ENCODE measurements at places on chromosomes 6 and 20.

DNA sequence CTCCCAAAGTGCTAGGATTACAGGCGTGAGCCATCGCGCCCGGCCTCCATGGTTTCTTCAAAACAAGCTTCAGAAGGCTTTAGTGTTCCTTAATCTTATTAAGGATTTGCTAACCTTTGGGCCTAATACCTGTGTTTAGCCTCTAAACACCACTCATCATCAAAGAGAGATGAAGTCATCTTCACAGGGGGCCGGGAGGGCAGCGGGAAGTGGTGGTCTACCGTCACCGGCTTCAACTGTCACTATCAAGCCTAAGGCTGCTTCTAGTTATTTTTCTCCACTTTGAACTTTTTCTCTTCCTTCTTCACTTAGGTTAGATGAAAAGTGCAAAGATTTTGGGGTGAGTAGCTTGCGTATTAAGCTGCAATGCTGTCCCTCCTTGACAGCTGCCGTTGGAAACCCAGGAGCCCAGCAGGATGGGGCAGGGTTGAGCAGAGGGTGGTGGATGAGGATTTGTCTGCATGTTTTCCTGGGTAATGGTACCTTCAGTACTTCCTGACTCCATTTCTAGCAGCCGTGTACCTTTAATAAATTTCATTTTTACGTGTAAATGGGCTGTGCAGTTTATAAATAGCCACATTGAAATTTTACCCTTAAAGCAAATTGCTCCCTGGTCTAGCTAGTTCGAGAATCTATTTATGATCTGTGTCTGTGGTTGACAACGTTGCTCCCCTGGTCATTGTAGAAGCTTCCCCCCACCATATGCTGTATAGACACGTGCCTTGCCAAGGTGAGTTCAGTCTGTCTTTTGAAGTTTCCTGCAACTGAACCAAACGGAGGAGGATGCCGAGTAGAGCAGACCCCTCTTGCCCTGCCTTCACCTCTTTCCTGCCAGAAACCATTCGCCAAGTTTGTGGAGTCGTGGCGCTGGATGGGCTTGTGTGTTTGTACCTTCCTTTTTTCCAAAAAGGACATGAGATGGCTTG is 64.8 kb downstream of the SYNJ2 start:
- DNase-seq, result peak; percentile 61

- no peak for DNase-seq
Measured at GRCh38 chr6:156396068-156396771, 381.0 kb upstream of the ARID1B start.

GRCh38 chr20:15256676-15257568 is 919.5 kb upstream of the FLRT3 start:
- DNase-seq, result no peak

DNA sequence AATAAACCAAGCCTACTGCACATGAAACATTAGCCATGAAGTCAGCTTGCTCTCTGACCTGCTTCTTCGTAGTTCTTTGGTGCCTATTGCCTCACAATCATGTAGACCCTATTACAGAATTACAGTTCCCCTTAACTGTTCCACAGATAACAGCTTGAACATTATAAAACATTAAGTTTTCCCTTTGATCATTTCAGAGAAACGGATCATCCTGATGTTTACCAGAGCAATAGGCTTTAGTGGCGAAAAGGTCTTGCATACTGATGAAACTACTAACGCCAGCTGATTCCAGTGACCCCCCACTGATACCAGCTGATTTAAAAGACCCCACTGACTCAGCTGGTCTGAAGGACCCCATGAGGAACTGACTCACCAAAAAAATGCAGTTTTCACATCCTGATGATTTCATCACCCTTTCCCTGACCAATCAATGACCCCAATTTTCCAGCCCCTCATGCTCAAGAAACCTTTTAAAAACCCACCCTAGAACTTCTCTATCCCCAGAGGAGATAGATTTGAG is 39.4 kb upstream of the MLIP start:
- peak; percentile 3 for DNase-seq

- peak; percentile 47 for DNase-seq
Measured at GRCh38 chr6:12403947-12404647, 113.9 kb downstream of the EDN1 start.

DNA sequence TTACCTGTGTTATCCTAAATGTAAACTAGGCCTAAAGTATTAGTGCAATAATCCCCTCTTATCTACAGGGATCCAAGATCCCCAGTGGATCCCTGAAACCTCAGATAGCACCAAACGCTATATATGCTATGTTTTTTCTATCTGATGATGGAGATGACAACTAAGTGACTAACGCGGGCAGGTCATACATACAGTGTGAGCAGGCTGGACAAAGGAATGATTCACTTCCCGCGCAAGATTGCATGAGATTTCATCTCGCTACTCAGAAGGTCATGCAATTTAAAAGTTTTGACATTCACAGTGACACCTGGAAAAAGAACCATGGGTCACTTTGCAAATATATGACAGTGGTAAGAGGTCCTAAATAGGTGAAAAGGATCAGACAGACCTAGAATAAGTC is 875.9 kb downstream of the HACE1 start:
- no peak for DNase-seq

DNA sequence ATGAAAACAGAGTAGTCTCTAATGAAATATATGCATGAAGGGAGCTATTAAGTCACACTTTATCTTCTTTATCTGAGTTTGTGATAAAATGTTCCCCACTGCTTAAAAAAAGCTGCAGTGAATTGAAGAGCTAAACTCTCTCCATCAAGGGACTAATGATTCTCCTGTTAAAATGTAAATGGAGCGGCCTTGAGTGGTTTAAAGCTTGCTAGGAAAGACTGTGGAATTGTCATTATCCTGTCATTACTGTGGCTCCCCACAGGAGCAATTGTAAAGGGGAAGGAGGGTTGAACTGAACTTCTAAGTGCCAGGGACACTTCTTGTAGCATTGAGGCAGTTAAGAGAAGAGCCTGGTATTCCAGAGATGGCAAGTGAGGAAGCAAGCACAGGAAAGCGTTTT is 17.3 kb upstream of the CNR1 start:
- no peak for DNase-seq

- no peak for DNase-seq
Measured at GRCh38 chr20:22403022-22403631, 181.2 kb downstream of the FOXA2 start.

DNA sequence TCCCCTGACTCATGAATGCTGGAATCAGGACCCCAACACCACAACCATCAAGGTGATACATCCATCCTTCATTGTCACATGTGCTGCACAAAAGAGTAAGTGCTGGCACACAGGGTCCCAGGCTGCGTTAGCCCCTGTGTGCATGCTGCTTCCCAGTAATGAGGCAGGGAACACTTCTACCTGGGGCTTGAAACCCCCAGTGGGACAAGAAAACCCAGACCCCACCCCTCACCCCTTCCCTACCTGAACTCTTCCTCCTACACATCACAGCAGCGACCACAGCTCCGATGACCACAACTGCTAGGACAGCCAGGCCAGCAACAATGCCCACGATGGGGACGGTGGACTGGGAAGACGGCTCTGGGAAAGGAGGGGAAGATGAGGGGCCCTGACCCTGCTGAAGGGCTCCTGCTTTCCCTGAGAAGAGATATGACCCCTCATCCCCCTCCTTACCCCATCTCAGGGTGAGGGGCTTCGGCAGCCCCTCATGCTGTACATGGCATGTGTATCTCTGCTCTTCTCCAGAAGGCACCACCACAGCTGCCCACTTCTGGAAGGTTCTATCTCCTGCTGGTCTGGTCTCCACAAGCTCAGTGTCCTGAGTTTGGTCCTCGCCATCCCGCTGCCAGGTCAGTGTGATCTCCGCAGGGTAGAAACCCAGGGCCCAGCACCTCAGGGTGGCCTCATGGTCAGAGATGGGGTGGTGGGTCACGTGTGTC is 2.0 kb downstream of the HLA-B start:
- DNase-seq, result no peak

DNA sequence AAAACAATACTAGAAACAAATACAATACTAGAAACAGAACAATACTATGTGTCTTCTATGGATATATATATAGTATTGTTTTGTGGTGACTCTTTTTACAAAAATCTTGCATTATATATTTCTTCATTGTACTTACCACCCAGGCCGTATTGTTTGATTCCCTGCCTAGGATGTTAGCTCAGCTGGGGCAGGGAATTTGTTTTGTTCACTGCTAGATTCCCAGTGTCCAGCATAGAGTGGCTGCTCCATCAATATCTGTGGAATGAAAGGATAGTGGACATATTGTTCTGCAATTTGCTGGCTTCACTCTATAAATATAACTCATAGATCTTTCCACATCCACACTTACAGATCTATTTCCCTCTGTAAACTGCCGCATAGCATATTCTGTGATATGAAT is 21.5 kb upstream of the PREX1 start:
- DNase-seq, result no peak

DNA sequence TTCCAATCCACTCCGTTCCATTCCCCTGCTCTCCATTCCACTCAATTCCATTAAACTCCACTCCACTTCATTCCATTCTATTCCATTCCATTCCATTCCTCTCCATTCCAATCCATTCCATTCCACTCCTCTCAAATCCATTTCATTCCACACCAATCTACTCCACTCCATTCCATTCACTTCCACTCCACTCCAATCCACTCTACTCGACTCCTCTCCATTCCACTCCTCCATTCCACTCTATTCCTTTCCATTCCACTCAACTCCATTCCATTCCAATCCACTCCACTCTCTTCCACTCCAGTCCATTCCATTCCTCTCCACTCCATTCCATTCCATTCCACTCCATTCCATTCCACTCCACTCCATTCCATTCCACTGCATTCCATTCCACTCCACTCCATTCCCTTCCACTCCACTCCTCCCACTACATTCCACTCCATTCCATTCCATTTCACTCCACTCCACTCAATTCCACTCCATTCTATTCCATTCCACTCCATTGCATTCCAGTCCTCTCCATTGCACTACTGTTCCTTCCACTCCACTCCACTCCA is 22.6 kb upstream of the DEFB125 start:
- no peak for DNase-seq

- DNase-seq, result no peak
Measured at GRCh38 chr6:63502156-63502555, 70.1 kb upstream of the LOC128125822 start.

Measured in Daoy (cell line).